ENCODE measurements at places on chromosomes 2 and 18. TPM values are rescaled to one million over a fixed set of nuclear protein-coding genes. Genes with fewer than 3 reads are reported as not detected.

- no peak overlapping the region for H3K27ac ChIP-seq
- peaks cover 19% of the 10 kb centered on the region for H3K4me1 ChIP-seq
- H3K4me3 ChIP-seq = no peak overlapping the region
- peaks cover 2% of the 10 kb centered on the region for H3K27me3 ChIP-seq
These were observed 114.4 kb upstream of the TMEM200C start for GRCh38 chr18:6009756-6010155.

GRCh38 chr2:142757111-142757510 is 120.4 kb upstream of the KYNU start:
- no peaks in the 10 kb centered on the region for H3K4me1 ChIP-seq
- H3K4me3 ChIP-seq = no peak overlapping the region
- H3K27ac ChIP-seq = no peak overlapping the region
- H3K36me3 ChIP-seq = no peaks in the 10 kb centered on the region
- no peaks in the 10 kb centered on the region for H3K27me3 ChIP-seq

DNA sequence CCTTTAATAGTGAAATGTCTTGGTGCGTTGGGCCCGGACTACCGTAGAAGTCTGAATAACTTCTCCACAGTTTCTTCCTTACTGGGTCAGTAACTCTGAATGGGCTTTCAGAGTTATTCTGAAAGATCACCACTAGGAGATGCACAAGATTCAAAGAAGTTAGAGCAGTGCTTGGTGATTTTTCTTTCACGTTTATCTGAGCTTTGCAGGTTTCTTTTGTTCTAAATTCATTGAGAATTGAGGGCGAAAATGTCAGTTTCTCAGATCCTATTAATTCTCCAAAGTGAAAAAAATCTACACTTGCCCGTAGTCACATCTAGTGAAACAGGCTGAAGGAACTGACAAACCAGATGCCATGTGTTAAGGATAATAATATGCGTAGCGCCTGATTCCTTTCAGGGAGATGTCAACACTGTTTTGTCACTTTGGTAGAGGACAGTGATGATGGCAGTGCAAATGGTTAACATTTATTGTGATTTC is 70.1 kb downstream of the QPCT start:
- H3K4me1 ChIP-seq = no peaks in the 10 kb centered on the region
- no peak overlapping the region for H3K4me3 ChIP-seq
- no peak overlapping the region for H3K27ac ChIP-seq
- DNase-seq = no peak
- H3K36me3 ChIP-seq = no peaks in the 10 kb centered on the region
- peaks cover 22% of the 10 kb centered on the region for H3K27me3 ChIP-seq

GRCh38 chr2:127640082-127641072 is 5.6 kb upstream of the GPR17 start:
- peak overlapping the region; percentile 33 for H3K4me3 ChIP-seq
- DNase-seq = peak; percentile 17
- peak overlapping the region; percentile 42 for H3K27ac ChIP-seq
- H3K4me1 ChIP-seq = peaks cover 12% of the 10 kb centered on the region
- H3K36me3 ChIP-seq = no peaks in the 10 kb centered on the region

- H3K27ac ChIP-seq = no peak overlapping the region
- no peak overlapping the region for H3K4me3 ChIP-seq
- no peaks in the 10 kb centered on the region for H3K4me1 ChIP-seq
These were observed 24.4 kb downstream of the SERPINB4 start for GRCh38 chr18:63619661-63620060.

DNA sequence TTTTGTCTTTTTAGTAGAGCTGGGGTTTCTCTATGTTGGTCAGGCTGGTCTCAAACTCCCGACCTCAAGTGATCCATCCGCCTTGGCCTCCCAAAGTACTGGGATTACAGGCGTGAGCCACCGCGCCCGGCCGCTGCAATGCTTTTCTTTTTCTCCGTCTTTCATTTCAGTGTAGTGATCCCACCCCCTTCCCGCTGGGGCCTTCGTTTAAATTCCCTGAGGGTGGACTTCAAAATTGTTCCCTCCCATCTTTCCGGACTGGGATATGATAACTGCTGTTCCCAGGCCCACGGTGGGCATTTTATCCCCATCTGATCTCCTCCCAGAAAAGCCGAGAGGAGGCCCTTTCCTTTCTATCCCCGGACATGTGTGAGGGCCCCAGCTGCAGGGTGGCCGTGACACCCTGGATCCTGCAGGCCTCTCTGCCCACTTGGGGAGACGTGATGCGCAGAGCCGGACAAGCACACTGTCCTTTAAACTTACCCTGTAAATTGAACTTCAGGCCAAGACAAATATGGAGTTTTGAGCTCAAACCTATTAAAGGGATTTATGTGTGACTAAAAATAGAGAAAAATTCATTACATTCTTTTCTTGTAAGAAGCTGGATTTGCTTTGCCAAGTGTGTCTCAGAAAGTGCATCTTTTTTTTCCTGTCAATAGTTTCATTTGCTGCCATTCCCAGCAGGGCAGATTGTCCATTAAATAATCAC is 54.5 kb upstream of the AFF3 start:
- no peaks in the 10 kb centered on the region for H3K36me3 ChIP-seq
- H3K4me1 ChIP-seq = no peaks in the 10 kb centered on the region
- no peak overlapping the region for H3K27ac ChIP-seq
- peaks cover 4% of the 10 kb centered on the region for H3K27me3 ChIP-seq
- no peak for DNase-seq

DNA sequence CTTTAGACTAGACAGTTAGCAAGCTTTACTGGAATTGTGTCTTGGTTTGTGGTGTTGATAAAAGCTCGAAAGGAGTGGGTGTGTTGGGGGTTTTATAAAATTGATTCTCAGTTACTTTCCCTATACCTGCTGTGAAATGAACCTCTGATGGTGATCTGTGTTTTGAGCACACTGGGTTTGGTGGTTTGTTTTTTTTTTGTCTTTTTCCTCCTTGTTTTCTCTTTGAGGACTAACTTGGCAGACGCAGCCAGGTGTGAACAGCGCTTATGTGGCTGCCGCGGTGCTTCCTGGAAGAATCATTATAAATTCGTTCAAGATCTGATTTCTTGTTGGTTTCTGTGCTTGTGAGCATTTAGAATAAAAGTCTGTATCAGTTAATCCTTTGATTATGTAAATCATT is 28.5 kb downstream of the GRHL1 start:
- H3K4me3 ChIP-seq = no peak overlapping the region
- peaks cover 41% of the 10 kb centered on the region for H3K4me1 ChIP-seq
- no peak for DNase-seq

DNA sequence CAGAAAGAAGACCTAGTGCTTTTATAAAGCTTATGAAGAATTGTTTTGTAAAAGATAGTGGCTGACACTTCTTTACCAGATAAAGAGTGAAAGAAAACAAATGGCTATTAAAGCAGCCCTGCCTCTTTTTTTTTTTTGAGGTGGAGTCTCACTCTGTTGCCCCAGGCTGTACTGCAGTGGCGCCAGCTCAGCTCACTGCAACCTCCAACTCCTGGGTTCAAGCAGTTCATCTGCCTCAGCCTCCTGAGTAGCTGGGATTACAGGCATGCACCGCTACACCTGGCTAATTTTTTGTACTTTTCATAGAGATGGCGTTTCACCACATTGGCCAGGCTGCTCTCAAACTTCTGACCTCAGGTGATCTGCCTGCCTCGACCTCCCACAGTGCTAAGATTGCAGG is 12.9 kb downstream of the ARPC2 start:
- H3K27me3 ChIP-seq = no peaks in the 10 kb centered on the region
- peaks cover 91% of the 10 kb centered on the region for H3K36me3 ChIP-seq
- peak overlapping the region; percentile 17 for H3K4me3 ChIP-seq
- H3K4me1 ChIP-seq = peaks cover 53% of the 10 kb centered on the region
- peak overlapping the region; percentile 89 for H3K27ac ChIP-seq
- no peak for DNase-seq

DNA sequence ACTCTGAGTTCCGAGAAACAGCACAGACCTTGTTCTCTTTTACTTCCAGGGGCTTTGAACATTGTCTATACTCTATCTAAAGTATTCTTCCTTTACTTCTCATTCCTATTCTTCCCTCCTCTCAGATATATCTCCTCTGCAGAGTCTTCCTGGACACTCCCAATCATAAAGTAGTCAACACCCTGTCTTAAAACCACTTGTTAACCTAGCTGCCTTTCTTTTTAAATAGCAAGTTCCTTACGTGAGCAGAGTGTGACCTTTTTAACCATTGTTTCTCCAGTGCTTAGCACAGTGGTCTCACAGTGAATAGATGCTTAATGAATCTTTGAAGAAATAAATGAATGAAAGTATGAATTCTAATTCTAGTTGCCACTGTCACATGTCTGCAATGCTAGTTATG is 47.4 kb downstream of the PTRHD1 start:
- DNase-seq = no peak
- H3K4me3 ChIP-seq = no peak overlapping the region
- H3K4me1 ChIP-seq = peaks cover 10% of the 10 kb centered on the region
- H3K36me3 ChIP-seq = peaks cover 28% of the 10 kb centered on the region
- no peak overlapping the region for H3K27ac ChIP-seq

GRCh38 chr18:59954241-59954640 is 54.4 kb downstream of the PMAIP1 start:
- peaks cover 48% of the 10 kb centered on the region for H3K4me1 ChIP-seq
- H3K27ac ChIP-seq = no peak overlapping the region
- peaks cover 6% of the 10 kb centered on the region for H3K27me3 ChIP-seq
- H3K4me3 ChIP-seq = no peak overlapping the region

GRCh38 chr18:62386601-62387000 is 61.5 kb downstream of the TNFRSF11A start:
- H3K36me3 ChIP-seq = peaks cover 69% of the 10 kb centered on the region
- DNase-seq = no peak
- peaks cover 6% of the 10 kb centered on the region for H3K4me1 ChIP-seq
- H3K27me3 ChIP-seq = no peaks in the 10 kb centered on the region

The MSH2 gene
- 66.2 TPM for total RNA-seq

DNA sequence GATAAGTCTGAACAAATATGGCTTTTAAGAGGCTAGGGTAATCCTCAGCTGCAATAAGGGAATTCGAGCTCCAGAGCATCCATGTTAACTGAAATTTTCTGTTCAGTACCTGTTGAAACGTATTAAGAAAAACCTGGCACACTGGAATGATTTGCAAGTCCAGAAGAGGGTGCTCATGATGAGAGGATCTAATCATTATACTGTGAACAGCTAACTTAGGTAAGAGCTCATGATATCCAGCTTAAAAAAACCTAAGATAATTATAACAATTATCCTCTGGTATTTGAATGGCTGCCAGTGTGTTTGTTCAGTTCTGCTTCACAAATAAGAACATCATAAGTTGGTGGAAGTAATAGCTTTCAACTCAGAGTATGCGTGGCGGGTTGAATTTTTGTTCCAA is 1118.3 kb upstream of the DDX18 start:
- H3K4me3 ChIP-seq = no peak overlapping the region
- no peak for DNase-seq
- no peaks in the 10 kb centered on the region for H3K4me1 ChIP-seq

The C1GALT1C1L gene
- 0.74 TPM for total RNA-seq

The CABYR gene
- total RNA-seq = 0.16 TPM

DNA sequence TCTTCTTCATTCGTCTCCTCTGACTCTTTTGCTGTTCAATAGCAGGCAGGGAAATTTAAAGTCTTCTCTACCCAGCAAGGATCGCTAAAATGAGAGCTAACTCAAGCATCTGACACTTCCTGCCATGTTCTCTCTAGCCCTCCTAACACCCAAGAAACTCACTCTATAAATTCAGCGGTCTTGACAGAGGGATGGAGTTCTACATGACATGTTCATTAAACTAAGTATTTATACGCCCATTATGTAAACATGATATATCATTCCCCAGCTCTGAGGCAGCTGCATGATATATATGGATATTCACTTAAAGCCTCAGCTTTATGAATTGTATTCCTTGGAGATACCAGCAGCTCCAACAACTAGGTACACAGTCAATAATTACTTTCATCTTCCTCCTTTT is 231.0 kb downstream of the METTL4 start:
- no peak overlapping the region for H3K4me3 ChIP-seq
- H3K36me3 ChIP-seq = no peaks in the 10 kb centered on the region
- H3K27me3 ChIP-seq = peaks cover 7% of the 10 kb centered on the region
- peaks cover 5% of the 10 kb centered on the region for H3K4me1 ChIP-seq
- no peak overlapping the region for H3K27ac ChIP-seq

DNA sequence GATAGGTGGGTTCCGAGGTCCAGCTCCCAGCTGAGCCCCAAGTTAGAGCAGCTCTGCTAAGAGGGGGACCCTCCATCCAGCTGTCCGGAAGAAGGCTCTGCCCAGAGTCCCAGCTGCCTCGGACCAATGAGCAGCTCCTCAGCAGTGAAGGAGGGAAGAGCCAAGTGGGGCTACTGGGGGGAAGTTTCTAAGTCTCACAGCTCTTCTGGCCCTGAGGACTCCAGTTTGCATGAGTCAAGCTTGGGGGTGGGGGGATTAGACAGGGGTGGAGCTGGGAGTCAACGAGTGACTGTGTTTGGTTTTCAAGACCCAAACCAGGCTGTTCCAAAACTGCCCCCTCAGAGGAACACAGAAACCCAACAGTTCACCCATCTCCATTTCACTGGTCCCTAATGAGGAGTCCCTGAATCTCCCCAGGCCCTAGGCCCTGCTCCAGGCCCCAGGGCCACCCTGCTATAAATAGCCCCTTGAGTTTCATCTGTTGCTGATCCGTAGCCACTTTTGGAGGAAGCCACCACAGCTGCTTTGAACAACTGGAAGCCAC is 100.9 kb downstream of the TNS1 start:
- no peaks in the 10 kb centered on the region for H3K36me3 ChIP-seq
- no peak for DNase-seq
- no peak overlapping the region for H3K4me3 ChIP-seq
- no peaks in the 10 kb centered on the region for H3K4me1 ChIP-seq

- no peaks in the 10 kb centered on the region for H3K27me3 ChIP-seq
- peaks cover 65% of the 10 kb centered on the region for H3K36me3 ChIP-seq
- no peak overlapping the region for H3K4me3 ChIP-seq
- peaks cover 20% of the 10 kb centered on the region for H3K4me1 ChIP-seq
These were observed 47.8 kb downstream of the INPP4A start for GRCh38 chr2:98492441-98492840.

The SERPINB10 gene
- not detected for total RNA-seq

GRCh38 chr2:68784188-68784587 is 49.6 kb downstream of the ARHGAP25 start:
- H3K27ac ChIP-seq = peak overlapping the region; percentile 7
- no peaks in the 10 kb centered on the region for H3K27me3 ChIP-seq
- peaks cover 15% of the 10 kb centered on the region for H3K4me1 ChIP-seq
- DNase-seq = no peak

GRCh38 chr2:43708178-43708577 is 31.9 kb upstream of the C1GALT1C1L start:
- H3K4me3 ChIP-seq = no peak overlapping the region
- H3K4me1 ChIP-seq = no peaks in the 10 kb centered on the region
- H3K27me3 ChIP-seq = no peaks in the 10 kb centered on the region
- peaks cover 22% of the 10 kb centered on the region for H3K36me3 ChIP-seq

DNA sequence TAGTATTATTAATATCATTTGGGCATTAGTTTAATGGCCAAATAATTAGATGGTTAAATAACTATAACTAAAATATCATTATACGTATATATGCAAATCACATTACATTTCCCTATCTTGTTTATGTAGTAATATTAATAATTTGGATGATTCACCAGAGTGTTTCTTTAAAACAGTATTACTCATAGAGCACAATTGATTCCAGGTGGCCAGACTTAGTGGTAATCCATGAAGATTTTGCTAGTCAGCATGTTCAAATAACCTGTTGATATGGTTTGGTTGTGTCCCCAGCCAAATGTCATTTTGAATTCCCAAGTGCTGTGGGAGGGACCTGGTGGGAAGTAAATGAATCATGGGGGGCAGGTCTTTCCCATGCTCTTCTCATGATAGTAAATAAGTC is 782.3 kb downstream of the LRP1B start:
- no peak overlapping the region for H3K27ac ChIP-seq
- no peaks in the 10 kb centered on the region for H3K4me1 ChIP-seq
- no peak overlapping the region for H3K4me3 ChIP-seq

Data from activated T-helper 2 cell treated with anti-CD3 and anti-CD28 coated beads, Interferon-gamma antibody, Interleukin-2, Interleukin-4, amounts not matched to agents 10 μg/mL and 5 μg/mL and 100 μg/mL, durations not matched to agents 14 hours and 24 hours and 36 hours (primary cell).